ENCODE measurements at places on chromosomes 2 and 18.

- DNase-seq, result no peak
Measured at GRCh38 chr18:28177828-28178635, 1.1 kb upstream of the CDH2 start.

- no peak for DNase-seq
Measured at GRCh38 chr2:107418708-107419107, 408.0 kb upstream of the RGPD4 start.

- DNase-seq, result no peak
Measured at GRCh38 chr2:222952204-222952603, 91.4 kb downstream of the ACSL3 start.

- DNase-seq, result no peak
Measured at GRCh38 chr2:48417856-48418838, 111.8 kb upstream of the STON1 start.

- DNase-seq, result peak; percentile 71
Measured at GRCh38 chr2:166335284-166335683, 40.5 kb downstream of the SCN9A start.

- no peak for DNase-seq
Measured at GRCh38 chr18:75500545-75500944, 73.0 kb upstream of the SMIM21 start.

GRCh38 chr18:74595431-74595830 is 2.2 kb upstream of the ZNF407 start:
- DNase-seq, result no peak

DNA sequence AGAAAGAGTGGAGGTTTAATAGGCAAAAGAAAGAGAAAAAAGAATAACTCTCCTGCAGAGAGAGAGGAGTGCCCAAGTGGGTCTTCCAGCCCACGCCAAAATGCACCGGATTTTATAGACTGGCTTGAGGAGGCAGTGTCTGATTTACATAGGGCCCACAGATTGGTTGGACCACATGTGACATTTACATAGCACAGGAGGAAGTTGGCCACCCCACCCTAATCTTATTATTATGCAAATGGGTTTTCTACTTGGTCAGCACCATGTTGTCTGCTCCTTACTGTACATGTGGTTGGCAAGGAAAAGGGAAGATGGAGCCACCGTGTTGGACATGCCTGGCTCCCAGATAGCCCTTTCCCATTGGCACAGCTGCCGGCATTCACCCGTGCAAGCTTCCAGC is 56.8 kb downstream of the SP110 start:
- no peak for DNase-seq

- DNase-seq, result no peak
Measured at GRCh38 chr2:133633881-133634409, 65.7 kb upstream of the NCKAP5 start.

GRCh38 chr2:96115631-96116423 is 544 bp downstream of the ADRA2B start:
- no peak for DNase-seq

DNA sequence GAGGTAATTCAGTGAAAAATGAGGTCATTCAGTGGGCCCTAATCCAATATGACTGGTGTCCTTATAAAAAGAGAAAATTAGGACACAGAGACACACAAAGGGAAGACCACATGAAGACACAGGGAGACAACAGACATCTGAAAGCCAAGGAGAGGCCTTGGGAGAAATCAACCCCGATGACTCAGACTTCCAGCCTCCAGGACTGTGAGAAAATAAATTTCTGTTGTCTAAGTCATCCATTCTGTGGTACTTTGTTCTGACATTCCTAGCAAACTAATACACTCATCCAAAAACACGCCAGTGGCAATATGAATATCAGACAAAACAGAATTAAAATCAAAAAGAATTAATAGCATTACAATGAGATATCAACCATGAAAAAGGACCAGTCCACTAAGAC is 303.7 kb downstream of the SS18 start:
- DNase-seq, result no peak

DNA sequence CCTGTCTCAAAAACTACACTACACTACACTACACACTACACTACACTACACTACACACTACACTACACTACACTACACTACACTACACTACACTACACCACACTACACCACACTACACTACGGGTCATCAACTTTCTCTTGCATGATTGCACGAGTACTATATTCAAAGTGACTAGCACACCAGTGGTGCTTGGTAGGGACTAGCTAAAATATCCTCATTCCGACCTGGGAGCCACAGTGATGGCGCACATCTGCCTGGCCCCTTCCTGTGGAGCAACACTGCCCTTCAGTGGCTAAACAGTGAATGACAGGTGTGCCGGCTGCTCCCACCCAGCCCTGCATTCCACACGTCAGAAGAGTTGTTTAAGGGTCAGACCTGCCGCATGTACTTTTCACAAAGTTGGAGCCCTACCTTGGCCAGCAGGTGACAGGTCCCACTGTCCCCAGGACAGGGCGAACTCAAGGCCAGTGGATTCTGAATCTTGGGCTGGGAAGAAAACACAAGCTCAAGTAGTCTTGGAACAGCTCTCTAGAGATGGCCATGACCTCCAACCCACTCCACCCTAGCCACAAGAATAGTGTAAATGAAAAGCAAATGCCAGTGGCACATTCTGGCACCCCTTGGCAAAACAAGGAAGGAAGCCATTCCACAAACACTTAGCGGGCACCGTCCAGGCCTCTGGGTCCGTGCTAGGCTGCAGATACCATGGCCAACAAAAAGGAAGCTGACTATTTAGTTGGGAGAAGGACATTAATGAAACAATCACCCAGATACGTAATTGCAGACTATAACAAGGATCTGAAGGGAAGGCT is 79.7 kb upstream of the MSH2 start:
- DNase-seq, result peak; percentile 69

- no peak for DNase-seq
Measured at GRCh38 chr2:154457286-154457685, 241.2 kb upstream of the KCNJ3 start.

- no peak for DNase-seq
Measured at GRCh38 chr2:148968301-148968700, 70.2 kb upstream of the LYPD6B start.

GRCh38 chr2:57760381-57760801 is 286.2 kb upstream of the VRK2 start:
- DNase-seq, result no peak
